Sigmoid colon (tissue), 7 donors: ENCODE measurements at places on chromosomes 12 and 14. TPM values are rescaled to one million over a fixed set of nuclear protein-coding genes. Genes with fewer than 3 reads are reported as not detected.
A peak's percentile ranks its signal among the peaks of the same experiment; 100 is the strongest.

GRCh38 chr14:72651714-72652113, 242.2 kb downstream of the DPF3 start:
- no peak overlapping the region for H3K27ac ChIP-seq
- H3K36me3 ChIP-seq, result no peaks in the 10 kb centered on the region
- H3K4me3 ChIP-seq, result no peak overlapping the region
- H3K4me1 ChIP-seq, result no peaks in the 10 kb centered on the region

DNA sequence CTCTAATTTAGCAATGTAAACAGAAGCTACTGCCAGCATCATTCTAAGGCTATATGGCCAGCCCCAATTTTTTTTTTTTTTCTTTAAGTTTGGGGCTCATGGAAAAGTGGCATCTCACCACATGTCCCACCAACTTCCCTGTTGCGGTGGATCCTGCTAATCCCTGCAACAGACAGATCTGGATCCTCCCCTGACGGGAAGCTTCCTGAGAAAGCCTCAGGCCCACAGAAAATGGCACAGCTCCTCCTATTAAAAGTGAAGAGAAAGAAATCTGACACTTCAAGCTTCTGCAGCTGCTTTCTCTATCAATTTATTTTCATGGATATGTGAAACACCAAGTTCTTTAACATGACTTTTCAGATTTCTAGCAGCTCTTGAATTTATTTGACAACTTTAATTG, 433.8 kb upstream of the DCN start:
- no peaks in the 10 kb centered on the region for H3K4me1 ChIP-seq
- DNase-seq, result no peak
- H3K27ac ChIP-seq, result no peak overlapping the region
- H3K36me3 ChIP-seq, result no peaks in the 10 kb centered on the region
- no peaks in the 10 kb centered on the region for H3K27me3 ChIP-seq
- H3K4me3 ChIP-seq, result no peak overlapping the region

DNA sequence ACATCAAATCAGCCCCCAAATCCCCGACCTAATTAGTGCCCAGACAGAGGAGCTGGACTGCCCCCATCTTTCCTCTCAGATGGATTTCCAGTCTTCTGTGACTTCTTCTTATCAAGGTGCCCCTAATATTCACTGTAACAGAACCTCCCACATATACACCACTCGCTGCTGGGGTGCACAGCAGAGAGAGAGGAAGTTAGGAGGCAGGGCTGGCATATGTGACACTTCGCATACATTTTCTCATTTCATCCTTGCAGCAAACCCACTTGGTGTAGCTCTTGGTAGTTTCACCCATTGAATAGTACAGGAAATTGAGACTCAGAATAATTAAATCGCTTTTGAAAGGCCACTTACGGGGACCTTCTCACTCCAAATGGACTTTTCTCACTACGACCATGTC, 56.5 kb upstream of the CCND2 start:
- no peaks in the 10 kb centered on the region for H3K4me1 ChIP-seq
- no peaks in the 10 kb centered on the region for H3K27me3 ChIP-seq
- no peak overlapping the region for H3K4me3 ChIP-seq
- H3K36me3 ChIP-seq, result no peaks in the 10 kb centered on the region
- DNase-seq, result no peak
- H3K27ac ChIP-seq, result no peak overlapping the region

DNA sequence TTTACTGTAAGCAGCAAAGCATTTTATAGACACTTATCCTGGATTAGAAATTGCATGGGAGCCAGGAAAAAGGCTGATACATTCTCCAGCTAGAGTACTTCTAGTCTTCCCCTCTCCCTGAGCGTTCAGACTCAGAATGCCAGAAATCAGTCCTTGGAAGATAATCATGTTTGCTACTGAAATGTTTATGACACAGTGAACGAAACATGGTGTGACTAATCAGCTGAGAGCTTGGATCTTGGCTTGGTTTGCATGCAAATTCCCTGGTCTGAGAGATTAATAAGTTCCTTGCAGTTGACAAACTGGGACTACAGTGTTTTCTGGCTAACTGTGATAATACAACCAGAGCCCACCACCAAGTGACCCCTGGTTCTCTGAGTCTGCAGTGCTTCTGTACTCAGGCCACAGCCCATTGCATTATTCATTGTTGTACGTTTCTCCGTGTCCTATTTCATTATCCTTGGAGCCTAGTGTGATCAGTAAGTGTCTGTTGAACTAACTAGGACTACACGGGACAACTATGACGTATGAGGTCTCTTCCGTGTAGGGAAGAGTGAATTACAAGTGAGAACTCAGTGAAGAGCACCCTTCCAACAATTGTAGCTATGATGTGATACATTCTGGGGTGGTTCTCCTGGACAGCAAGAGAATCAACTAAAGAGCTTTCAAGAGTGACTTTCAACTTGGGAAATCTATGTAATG, 34.6 kb upstream of the EVL start:
- no peaks in the 10 kb centered on the region for H3K36me3 ChIP-seq
- H3K27ac ChIP-seq, result peak overlapping the region; percentile 74
- peaks cover 33% of the 10 kb centered on the region for H3K4me1 ChIP-seq
- H3K4me3 ChIP-seq, result no peak overlapping the region
- H3K27me3 ChIP-seq, result no peaks in the 10 kb centered on the region

The SLC38A4 gene
- total RNA-seq, result 0.68 TPM

DNA sequence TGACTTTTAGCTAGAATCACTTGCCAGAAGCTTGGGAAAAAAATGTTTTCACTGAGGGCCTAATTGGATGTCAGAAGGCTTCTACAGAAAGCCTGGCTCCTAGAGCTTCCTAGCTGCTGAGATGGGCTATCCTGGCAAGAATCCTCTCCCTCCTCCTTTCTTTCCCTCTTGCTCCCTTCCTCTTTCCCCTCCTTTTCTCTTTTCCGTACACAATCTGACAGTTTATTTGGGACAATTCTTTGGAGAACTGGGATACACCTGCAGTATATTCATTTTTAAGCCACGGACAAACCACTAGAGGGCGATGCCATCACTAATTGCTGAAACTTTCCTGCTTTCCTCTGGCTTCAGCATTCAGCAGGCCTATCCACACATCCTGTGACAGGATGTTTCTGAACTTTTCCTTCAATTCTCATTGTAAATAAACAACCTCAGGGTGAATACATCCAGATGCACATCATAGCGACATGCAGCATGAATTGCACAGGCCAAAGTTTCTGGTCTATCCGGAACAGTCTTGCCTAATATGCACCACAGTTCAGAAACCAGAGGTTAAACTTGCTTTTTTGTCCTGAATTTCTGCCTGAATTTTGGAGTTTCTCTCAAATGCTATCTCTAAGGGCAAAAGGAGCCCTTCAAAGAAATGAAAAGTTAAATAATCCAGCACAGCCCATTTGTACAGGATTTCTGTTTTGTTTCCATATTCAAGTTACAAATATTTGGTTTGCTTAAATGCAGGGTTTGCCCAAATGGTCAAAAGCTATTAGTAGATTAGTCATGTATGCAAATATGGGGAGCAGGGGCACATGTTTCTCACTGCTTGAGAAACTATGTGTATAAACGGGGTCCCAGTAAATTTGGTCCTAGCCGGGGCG, 142.8 kb downstream of the PAWR start:
- no peaks in the 10 kb centered on the region for H3K27me3 ChIP-seq
- DNase-seq, result no peak
- no peak overlapping the region for H3K27ac ChIP-seq
- H3K4me3 ChIP-seq, result no peak overlapping the region

DNA sequence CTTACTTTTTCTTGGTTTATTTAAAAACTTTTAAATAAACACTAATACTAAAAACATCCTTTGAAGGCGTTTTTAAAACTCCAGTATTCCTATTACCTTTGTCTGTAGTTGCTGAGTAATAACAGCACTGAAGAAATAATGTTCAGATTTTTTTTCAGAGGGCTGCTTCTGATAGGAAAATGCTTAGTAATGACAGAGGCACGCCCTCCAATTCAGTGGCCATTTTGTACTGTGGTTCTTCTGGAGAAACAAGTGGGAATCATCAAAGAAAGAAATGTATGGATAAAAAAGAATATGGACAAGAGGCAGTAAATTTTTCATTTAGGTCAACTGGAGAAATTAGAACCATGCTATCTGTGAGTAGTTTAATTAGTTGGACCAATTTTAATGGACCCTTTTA, 13.6 kb downstream of the VEZT start:
- H3K27ac ChIP-seq, result peak overlapping the region; percentile 32
- no peak for DNase-seq
- no peaks in the 10 kb centered on the region for H3K36me3 ChIP-seq
- H3K4me3 ChIP-seq, result no peak overlapping the region
- peaks cover 45% of the 10 kb centered on the region for H3K4me1 ChIP-seq
- no peaks in the 10 kb centered on the region for H3K27me3 ChIP-seq

DNA sequence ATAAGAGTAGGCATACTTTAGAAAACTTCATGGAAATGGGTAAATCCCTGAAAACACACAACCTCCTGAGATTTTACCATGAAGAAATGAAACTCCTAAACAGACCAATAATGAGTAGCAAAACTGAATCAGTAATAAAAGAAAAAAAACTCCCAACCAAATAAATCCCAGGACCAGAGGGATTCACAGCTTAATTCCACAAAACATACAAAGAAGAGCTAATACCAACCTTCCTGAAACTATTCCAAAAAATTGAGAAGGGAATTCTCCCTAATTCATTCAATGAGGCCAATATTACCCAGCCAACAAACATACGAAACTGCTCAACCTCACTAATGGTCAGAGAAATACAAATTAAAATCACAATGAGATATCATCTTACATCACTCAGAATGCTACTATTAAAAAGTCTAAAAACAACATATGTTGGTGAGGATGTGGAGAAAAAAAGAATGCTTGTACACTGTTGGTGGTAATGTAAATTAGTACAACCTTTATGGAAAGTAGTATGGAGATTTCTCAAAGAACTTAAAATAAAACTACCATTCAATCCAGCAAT, 97.3 kb upstream of the ST8SIA1 start:
- no peak for DNase-seq
- no peaks in the 10 kb centered on the region for H3K4me1 ChIP-seq
- no peak overlapping the region for H3K27ac ChIP-seq
- no peak overlapping the region for H3K4me3 ChIP-seq

The PCNX4 gene
- 44.4 TPM for total RNA-seq

GRCh38 chr12:109258607-109259544, 50.2 kb downstream of the FOXN4 start:
- DNase-seq, result no peak
- H3K27ac ChIP-seq, result no peak overlapping the region
- H3K4me1 ChIP-seq, result no peaks in the 10 kb centered on the region
- H3K4me3 ChIP-seq, result no peak overlapping the region
- no peaks in the 10 kb centered on the region for H3K27me3 ChIP-seq

GRCh38 chr14:35821564-35822411, 4.3 kb upstream of the BRMS1L start:
- H3K27me3 ChIP-seq, result no peaks in the 10 kb centered on the region
- no peak overlapping the region for H3K4me3 ChIP-seq
- no peaks in the 10 kb centered on the region for H3K4me1 ChIP-seq
- DNase-seq, result no peak
- no peaks in the 10 kb centered on the region for H3K36me3 ChIP-seq
- no peak overlapping the region for H3K27ac ChIP-seq

DNA sequence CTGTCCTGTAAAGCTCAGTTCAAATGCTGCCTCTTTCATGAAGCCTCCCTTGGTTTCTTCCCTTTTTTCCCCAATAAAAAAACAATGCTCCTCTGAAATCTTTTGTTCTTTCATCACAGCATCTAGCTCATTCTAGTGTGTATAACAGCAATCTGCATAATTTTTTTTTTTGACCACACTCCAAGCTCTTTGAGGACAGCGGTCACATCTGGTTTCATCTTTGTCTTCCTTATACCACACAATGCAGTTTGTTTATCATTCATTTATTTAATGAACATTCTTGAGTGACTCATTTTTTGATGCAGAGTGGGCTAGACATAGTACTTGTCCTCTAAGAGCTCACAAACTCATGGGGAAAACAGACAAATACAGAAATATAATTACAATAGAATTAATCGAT, 7.3 kb downstream of the GNG2 start:
- peaks cover 4% of the 10 kb centered on the region for H3K4me1 ChIP-seq
- H3K27ac ChIP-seq, result no peak overlapping the region
- H3K36me3 ChIP-seq, result no peaks in the 10 kb centered on the region

The ZC3H10 gene
- total RNA-seq, result 5.4 TPM
